Tongue (tissue), 3 donors: ENCODE measurements at places on chromosomes 7 and 10.

DNA sequence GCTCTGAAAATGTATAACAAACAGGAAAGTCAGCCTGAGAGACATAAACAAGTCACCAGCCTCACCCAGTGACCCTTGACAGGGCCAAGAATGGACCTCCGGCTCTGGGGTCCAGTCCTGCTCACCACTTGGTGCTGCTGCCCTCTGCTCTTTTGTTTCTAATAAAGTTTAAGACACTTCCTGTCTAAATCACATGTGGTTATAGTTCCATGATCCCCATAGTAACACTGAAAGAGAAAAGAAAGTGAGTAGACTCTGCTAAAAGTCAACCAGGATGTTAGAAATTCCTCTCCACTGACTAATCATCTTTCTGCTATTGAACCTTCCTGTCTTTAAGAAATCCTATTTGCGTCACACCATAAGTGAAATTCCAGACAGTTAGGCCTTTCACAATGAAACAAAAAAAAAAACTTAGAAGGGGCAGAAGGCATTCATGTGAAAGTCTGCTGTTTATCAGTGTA is 179.2 kb upstream of the BET1 start:
- peak; percentile 82 for DNase-seq

DNA sequence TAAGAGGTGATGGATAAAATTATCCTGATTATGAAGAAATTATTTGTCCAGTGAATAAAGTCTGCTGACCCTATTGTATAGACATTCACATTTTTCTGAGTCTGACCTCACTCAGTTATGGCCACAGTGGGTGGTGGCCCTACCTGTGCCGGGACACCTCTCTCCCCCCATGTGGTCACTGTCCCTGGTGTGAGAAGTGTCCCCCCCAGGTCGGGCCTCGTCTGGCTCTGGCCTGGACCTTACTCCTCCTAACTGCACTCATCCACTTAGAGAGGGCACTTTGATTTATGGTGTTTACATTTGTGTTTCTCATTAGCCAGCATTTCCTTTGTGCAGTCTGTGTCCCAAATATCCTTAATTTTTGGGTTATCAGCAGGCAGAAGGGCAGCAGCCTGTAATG is 59.6 kb upstream of the ZNF32 start:
- no peak for DNase-seq

DNA sequence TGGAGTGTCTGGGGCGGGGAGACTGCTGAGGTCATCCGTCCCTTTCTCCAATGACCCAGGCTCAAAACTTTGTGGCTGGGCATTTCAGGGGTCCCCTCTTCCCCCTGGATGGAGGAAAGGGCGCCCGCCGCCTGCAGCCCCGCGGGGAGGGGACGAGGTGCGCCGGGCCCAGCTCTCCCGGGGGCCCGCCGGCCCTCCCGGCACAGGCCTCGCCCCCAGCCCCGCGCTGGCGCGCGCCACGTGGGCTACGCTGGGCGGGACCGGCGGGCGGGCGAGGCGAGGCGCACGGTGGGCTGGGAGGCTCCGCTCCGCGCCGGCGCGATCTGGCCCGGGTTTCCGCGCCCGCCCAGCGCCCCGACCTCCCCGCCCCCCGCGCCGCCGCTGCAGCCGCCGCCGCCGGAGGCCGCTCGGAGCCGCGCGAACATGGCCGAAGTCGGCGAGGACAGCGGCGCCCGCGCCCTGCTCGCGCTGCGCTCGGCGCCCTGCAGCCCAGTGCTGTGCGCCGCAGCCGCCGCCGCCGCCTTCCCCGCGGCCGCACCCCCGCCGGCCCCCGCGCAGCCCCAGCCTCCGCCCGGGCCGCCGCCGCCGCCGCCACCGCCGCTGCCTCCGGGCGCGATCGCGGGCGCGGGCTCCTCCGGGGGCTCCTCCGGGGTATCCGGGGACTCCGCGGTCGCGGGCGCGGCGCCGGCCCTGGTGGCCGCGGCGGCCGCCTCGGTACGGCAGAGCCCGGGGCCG is at the start of gene FOXK1:
Gene FOXK1 (plus strand): TSS at position 410 of the 735 bp plus-strand sequence. CDS start 14 bp downstream, at position 424.
- DNase-seq: peak; percentile 90

DNA sequence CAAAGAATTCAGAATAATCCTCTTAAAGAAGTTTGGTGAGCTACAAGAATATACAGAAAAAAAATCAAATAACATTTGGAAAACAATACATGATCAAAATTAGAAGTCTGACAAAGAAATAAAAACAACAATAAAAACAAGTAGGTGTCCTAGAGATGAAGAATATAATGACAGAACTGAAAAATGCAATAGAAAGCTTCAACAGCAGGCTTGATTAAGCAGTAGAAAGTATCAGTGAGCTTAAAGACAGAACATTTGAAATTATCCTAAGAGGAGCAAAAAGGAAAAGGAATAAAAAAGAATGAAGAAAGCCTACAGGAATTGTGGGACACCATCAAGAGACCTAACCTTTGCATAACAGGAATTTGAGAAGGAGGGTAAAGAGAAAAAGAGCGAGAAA is 238.8 kb downstream of the ZEB1 start:
- no peak for DNase-seq

GRCh38 chr10:44513591-44513990 is 128.7 kb upstream of the CXCL12 start:
- no peak for DNase-seq

- no peak for DNase-seq
Observed at GRCh38 chr10:47362199-47362598, 14.0 kb downstream of the RBP3 start.

DNA sequence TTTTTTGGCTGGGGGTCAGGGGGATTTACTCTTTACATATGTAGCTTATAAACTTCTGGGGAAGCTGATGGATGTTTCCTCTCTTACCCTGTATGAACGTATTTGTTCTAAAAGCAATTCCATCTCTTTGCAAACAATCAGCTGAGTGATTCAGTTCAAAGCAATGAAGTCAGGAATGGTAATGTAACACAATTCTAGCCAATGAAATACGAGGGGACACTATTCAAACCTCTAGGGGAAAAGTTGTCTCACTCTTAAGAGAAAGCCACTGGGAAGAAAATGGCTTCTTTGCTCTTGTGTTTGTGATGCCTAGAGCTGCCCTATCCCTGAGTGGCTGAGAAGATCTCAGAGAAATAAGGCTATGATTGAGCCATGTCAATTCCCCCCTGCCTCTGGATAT is 134.8 kb upstream of the SEMA3C start:
- DNase-seq: no peak

DNA sequence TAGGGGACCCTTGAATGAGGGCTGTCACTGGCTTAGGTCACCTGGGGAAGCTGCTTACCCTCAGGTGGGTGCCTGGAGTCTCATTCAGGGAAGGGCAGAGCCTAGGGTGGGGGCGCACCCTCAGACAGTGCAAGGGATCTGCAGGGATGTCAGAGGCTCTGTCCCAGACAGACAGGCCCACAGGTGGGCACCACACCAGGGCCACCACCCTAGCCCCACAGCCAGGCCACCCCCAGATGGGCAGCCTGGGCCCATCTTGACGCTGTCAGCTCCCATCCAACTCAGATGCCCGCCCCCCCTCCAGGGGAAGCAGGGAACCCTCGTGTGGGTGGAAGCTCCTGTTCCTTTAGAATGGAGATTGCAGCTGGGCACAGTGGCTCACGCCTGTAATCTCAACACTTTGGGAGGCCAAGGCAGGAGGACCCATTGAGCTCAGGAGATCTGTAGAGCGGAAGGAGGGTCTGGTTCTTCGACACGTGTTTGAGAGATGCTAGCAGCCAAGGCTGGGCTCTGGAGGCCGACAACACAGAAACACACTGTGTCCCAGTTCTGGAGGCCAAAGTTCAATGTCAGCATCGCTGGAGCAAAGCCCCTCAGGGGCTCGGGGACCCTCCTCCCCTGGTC is 58.5 kb upstream of the DNAJB6 start:
- no peak for DNase-seq

DNA sequence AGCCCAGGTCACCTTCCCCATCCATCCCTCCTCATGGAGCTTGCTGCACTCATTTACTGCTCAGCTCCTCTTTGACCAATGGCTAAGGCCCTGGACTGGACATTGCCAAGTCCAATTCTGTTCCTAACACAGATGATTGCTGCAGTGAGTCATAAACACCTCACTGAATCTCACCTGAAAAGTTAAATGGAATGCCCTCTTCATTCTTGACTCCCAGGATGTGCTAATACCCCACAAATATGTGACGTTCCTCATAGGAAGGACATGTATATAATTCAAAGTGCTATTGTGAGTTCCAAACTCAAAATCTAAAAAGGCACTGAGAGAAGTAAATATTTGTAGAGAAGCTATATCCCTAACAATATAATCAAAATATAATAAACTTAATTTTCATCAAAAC is 73.5 kb upstream of the DLX6 start:
- no peak for DNase-seq

- DNase-seq: no peak
Observed at GRCh38 chr10:1184541-1185430, 128.6 kb downstream of the WDR37 start.
